Naive B cell (primary cell): ENCODE measurements at places on chromosomes 5 and 9. TPM values are rescaled to one million over a fixed set of nuclear protein-coding genes. Genes with fewer than 3 reads are reported as not detected.

- DNase-seq = no peak
Measured at GRCh38 chr9:93288341-93288740, 104.4 kb downstream of the WNK2 start.

DNA sequence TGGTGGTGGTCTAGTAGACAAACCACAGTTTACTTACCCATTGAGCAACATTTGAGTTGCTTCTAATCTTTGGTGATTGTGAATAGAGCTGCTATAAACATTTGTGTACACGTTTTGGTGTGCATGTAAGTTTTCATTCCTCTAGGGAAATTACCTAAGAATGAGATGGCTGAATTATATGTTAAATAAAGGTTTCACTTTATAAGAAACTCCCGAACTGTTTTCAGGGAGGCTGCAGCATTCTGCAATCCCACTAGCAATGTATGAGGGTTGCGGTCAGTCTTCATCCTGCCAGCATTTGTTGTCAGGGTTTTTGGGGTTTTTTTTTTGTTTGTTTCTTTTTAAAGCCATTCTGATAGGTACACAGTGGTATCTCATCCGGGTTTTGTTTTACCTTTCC lies 45.7 kb upstream of the PPARGC1B start:
- DNase-seq = no peak

GRCh38 chr9:82997476-82998140 lies 65.3 kb downstream of the RASEF start:
- DNase-seq = no peak

DNA sequence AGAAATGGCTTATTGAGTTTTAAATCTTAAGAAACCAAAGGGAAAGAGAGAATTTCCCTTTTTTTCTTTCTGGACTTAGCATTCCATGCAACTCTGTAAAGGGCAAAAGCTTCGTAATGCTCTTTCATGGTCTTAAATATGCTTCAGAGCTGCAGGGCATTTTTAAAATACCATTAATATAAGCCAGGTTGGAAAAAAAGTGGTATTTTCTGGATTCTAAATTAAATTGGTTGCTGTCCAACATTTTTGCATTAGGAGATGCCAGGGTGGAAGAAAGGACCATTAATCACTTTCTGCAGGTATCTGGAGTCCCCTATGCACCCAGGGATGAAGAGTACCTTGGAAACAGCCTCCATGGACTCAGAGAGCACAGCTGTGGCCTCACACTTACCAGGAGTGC lies 215.1 kb upstream of the DAPK1 start:
- no peak for DNase-seq

DNA sequence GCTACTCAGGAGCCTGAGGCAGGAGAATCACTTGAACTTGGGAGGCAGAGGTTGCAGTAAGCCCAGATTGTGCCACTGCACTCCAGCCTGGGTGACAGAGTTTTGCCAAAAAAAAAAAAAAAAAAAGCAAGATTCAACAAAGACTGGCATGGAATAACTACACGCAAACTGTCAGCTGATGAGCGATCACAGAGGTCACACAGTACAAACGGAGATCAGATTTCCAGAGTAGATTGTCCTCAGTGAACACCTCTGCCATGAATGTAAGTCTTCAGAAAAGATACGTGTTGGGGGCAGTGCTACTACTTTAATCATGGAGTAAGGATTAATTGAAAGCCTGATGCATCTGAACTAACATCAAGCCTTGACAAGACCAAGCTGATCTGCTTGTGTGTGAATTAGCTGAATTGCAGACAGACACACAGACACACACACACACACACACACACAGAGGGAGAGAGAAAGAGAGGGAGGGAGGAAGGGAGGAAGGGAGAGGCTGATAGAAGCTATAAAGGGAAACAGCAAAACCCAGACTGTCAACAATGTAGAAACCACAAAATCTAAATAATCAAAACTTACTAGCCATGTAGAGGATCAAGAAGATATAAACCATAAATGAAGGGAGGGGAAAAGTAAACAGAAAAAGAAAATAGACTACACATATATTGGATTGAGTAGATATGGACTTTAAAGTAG lies 222.9 kb upstream of the ZNF462 start:
- DNase-seq = no peak

DNA sequence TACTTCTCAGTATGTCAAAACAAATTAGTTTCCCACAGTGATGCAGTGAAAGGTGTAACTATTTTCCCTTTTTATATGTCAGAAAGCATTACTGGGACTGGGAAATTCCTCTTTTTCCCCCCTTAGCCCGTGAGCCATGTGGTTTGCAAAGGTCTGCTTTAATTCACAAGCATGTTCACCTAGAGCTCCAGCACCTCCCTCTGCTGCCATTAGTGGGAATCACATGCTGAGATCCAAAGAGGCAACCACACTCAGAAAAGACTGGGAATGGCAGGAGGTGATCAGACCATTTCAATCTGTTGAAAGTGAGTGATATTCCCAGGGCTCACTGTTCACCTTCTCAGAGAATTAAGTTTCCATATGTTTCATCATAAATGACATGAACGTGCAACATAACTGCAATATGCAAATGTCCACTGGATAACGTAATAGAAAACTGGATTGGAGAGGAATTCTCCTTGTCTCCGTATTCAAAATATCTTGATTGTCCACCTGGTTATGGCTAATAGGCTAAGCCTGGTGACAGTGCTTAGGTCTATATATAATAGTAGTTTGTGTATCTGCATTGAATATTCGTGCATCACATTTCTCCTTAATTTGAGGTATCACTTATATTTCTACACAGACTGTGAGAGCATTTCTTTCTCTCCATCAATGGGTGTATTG lies 703.5 kb upstream of the WWC1 start:
- DNase-seq = no peak

GRCh38 chr5:87526131-87526530 lies 113.4 kb upstream of the CCNH start:
- DNase-seq = no peak

- DNase-seq = no peak
Measured at GRCh38 chr5:55037890-55038289, 13.8 kb downstream of the GZMK start.

DNA sequence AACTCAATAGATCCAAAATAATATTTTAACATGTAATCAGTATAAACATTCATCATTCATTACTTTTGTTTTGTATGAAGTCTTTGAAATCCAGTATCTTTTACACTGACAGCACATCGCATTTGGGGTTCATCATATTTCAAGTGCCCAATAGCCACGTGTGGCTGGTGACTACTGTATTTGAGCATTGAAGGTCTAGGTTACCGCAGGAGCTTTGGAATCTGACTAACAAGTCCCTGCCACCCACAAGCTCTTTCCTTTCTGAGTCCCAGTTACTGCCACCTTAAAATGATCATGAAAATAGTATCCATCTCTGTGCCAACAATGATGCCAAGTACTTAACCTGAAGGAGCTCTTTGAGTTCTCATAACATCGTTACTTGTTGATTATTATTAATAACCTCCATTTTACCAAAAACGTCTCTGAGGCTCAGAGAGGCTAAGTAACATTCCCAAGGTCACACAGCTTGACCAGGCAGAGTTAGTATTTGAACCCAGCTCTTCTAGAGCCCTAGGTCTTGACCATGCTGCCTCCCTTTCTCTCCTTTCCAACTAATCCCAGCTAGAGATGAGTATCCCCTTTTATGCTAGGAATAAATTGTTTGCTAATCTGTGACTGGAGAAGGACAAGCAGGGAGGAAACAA lies 24.2 kb downstream of the ARHGEF37 start:
- no peak for DNase-seq

The HMMR gene
- polyA plus RNA-seq = 0.92 TPM

The CSNK1A1 gene
- 100 TPM for polyA plus RNA-seq

The ECM2 gene
- not detected for polyA plus RNA-seq

The SPATA31A6 gene
- not detected for polyA plus RNA-seq

The GMCL2 gene
- polyA plus RNA-seq = not detected
